ENCODE measurements at places on chromosomes 11 and 22. TPM values are rescaled to one million over a fixed set of nuclear protein-coding genes. Genes with fewer than 3 reads are reported as not detected.

CCDC81 gene
- 1.4 TPM for total RNA-seq

CALCB gene
- not detected for total RNA-seq

OR52H1 gene
- not detected for total RNA-seq

MMP27 gene
- not detected for total RNA-seq

IL17REL gene
- total RNA-seq = not detected

MB gene
- total RNA-seq = not detected

HORMAD2 gene
- total RNA-seq = not detected

TSPAN32 gene
- 0.76 TPM for total RNA-seq

PAMR1 gene
- total RNA-seq = 4.4 TPM

DBX1 gene
- not detected for total RNA-seq

TMEM191C gene
- 1.2 TPM for total RNA-seq

- peak; percentile 90 for DNase-seq
These were observed 1.9 kb downstream of the CHRM4 start for GRCh38 chr11:46389450-46390330.

- no peak for DNase-seq
These were observed 197.9 kb upstream of the ANO3 start for GRCh38 chr11:26134053-26134452.

DNA sequence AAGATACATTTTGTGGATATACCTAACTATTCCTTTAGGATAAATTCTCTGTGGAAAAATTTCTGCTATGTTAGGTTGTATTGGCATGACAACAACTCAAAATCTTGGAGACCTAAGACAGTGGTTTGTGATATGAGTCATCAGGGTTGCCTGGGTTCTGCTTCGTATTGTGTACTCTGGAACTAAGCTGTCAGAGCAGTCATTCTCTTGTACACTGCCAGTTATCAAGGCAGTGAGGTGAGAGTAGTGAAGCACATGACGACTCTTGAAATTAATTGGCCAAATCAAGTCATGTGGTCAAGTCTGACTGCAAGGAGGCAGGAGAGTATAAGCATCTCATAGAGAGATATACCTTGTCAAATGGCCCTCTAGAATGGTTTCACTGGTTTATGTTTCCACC is 104.4 kb downstream of the FANCF start:
- DNase-seq = no peak

DNA sequence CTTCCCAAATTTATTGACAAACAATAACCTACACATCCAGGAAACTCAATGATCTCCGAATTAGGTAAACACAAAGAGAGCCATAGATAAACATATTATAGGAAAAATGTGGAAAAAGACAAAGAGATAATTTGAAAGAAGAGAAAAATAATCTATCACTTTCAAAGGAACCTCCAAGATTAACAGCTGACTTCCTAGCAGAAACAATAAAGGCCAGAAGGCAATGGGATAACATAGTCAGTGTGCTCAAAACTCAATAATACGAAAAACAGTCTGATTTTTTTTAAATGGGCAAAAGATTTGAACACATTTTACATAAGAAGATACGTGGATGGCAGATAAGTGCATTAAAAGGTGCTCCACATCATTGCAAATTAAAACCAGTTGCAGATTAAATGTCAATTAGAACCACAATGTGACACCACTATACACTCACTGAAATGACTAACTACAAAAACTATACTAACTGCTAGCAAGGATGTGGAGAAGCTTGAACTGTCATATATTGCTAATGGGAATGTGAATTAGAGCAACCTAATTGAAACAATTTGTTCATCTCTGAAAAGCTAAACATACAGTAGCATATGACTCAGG is 300.4 kb downstream of the TMEM135 start:
- DNase-seq = no peak

- no peak for DNase-seq
These were observed 21.4 kb downstream of the USP35 start for GRCh38 chr11:78210000-78210608.

GRCh38 chr11:32358729-32359128 is 76.6 kb downstream of the WT1 start:
- no peak for DNase-seq

- DNase-seq = no peak
These were observed 3.9 kb downstream of the HTATIP2 start for GRCh38 chr11:20367313-20367948.

GRCh38 chr11:19670030-19670791 is 42.4 kb upstream of the NAV2 start:
- DNase-seq = no peak

DNA sequence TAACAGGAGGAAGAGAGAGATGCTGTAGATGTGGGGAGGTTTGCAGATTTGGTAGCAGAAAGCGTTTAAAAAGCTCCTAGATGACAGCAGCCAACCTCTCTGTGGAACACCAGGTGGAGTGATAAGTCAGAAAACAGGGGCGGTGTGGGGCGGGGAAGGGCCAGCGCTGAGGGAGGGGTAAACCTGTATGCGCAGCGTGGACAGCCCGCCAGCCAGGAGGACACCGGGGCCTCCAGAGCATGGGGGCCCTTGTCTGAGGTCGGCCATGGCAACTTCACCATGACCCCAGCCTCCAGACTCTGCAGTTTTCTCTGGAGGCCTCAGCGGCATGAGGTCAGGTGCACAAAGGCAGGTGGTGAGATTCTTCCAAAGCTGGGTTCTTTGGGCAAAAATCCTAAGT is 423.7 kb downstream of the BRD1 start:
- peak; percentile 53 for DNase-seq

GRCh38 chr22:38766076-38766777 is 10.4 kb upstream of the SUN2 start:
- no peak for DNase-seq

DNA sequence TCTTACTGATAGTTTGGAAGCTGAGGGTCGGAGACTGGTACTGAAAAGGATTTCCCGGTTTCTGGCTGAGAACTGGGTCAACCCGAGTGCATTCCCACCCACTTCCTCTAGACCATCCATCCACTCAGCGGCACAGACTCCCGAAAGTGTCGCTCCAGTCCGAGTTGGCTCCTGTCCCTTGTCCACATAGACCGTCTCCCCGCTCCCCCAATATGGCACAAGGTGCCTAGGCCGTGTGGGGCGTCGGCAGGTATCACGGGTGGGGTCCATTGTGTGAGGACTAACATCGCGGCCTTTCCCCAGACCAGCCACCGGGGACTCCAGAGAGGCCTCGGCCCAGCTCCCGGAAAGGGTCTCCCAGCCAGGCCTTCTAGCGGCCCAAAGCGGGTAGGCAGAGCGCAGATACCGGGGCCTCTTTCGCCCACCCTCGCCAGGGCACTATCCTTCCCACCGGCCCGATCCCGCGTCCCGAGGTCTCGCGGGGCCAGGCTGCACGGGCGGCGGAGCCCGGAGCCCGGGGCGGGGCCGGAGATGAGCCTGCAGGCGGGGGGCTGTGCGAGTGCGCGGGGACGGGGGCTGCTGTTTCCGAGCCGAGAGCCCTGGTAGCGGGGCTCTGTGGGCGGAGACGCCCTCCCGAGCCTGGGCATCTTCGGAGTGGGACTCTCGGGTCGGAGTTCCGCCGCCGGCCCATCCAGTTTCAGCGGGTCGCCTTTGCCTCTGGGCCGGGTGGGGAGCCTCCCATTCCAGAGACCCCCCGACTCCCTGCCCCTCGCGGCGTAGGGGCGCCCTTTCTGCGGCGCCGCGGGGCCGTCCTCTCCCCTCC is 21.1 kb downstream of the SERPINH1 start:
- DNase-seq = peak; percentile 92

- no peak for DNase-seq
These were observed 74.8 kb downstream of the ARHGAP42 start for GRCh38 chr11:100761841-100762240.

- peak; percentile 64 for DNase-seq
These were observed 1.6 kb upstream of the WT1 start for GRCh38 chr11:32436751-32437494.

- DNase-seq = no peak
These were observed 209.6 kb upstream of the LARGE1 start for GRCh38 chr22:34129691-34130486.

DNA sequence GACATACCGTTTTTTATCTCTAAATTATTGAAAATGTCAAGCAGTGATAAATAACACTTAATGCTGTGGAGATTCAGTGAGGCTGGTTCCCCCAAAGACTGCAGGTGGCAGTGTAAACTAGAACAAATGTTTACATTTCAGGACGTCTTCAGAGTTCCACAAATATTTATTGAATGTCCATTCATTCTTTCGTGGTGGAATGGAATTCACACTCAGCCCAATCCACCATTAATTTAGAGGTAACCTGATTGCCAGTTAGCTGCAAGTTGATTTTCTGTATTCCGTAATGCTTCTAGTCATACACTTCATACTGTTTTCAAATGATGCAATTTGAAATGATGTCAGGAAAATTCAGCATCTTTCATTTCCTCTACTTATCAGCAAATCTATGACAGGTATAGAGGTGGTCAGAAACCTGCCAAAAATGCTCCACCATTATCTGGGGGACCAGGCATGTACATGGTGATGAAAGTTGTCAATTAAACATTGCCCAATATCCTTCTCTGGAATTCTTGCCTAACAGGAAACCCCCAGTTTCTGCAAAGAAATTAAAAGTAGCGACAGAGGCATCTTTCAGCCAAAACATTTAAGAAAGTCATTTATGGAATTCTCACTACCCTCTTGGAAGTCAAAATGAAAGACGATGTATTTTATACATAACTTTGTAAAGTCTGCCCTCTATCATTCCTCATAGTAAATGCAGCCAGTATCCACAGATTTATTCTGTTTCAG is 94.3 kb upstream of the BMAL1 start:
- no peak for DNase-seq

- DNase-seq = no peak
These were observed 116.1 kb downstream of the GALNT18 start for GRCh38 chr11:11505692-11506091.
